ENCODE measurements at places on chromosomes 6 and 20.
A peak's percentile ranks its signal among the peaks of the same experiment; 100 is the strongest.

DNA sequence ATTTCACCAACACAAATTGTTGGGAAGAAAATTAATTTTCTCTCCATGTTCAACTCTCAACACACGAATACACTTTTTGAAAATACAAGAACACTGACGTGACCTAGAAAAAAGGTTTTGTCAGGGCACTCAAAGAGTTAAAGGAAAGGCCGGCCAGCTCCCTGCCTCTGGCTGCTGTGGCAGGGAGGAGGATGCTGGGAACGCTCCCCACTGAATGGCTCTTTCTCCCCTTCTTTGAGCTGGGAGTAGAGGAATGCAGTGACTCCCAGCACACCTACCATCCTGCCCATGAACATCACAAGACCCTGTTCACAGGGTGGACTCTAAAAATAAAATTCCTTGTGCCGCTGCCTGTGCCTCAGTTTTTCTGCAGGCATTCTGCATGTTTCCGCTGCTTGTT, 47.0 kb downstream of the MAP3K5 start:
- DNase-seq, result no peak

DNA sequence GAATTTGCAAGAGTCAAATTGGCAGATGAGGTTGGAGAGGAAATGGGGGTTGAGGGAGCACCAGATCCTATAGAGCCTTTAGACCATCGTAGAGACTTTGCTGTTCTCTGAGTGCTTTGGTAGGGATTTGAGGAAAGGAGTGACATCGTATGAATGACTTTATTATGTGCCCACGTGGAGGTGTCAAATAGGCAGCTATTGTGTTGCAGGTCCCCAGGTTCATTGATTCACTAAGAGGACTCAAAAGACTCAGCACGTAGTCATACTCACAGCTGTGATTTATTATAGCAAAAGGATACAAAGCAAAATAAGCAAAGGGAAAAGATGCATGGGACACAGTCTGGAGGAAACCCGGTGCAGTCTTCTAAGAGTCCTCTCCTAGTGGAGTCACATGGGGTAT, 2.2 kb downstream of the MTRES1 start:
- DNase-seq, result no peak

DNA sequence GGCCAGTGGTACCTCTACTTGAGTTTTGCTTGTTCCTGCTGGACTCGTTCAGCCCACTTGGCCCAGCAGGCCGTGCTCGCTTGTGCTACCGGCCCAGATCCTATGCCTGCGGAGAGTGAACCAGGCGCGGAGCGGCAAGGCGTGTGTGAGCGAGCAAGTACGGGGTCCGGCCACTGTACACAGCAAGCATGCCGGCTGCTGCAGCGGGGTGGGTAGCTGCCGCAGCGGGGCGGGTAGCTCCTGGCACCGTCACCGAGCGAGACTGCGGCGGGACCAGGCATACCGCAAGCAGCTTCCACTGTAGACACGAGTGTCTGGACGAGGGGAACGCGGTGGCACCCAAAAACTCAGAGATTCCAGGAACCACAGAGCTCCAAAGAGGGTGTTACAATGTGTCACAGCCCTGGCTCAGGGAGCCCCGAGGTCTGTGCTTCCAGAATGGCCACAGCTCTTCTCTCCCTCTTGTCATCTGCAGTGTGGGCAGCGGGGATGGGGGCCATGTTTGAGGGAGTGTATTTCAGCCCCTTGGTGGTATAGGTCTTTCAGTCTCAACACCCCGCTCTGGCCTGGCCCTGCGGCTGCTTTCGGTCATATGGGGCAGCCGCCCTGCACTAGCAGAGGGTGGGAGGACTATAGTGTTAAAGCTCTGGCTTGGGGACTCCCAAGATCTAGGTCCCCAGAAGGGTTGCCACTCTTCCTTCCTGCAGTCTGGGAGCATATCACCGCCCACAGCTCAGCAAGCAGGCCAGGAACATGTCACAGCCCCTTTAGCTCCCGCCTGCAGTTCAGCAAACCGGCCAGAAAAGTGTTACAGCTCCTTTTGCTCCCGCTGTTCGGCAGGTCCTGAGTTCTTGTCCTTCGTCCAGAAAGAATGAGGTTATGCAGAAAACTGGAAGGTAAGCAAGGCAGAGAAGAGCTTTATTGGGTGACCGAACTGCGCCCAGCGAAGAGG, 6.1 kb upstream of the RWDD1 start:
- peak; percentile 52 for DNase-seq

DNA sequence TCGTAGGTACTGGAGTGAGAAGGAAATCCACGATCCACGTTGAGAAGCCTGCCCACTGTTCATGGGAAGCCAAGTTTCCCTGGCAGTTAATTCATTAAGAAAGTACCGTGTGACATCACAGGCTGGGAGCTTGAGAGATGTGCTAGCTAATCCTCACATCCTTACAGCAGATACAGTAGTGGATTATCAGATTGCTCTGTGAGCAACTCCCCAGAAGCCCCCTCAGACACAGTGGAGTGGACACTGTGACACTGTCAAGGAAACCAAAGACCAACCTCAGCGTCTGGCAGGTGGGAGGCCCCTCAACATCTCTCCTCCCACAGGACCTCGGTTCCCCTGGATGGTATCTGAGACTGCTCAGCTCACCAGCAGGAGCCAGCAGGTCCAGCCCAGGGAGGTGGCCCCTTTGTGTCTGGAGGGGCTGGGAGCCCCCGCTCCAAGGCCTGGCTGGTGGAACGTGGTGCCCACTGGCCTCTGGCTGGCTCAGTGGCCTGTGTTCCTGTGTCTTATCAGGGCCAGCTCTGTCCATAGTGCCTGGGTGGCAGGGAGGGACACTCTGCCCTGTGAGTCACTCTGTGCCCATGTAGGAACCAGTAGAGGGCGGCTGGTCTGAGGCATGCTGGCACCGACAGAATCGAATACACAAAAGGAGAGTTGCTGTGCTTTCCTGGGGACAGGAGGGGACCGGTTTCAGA, 7.2 kb downstream of the PYGB start:
- DNase-seq, result no peak

GRCh38 chr6:165222315-165223025, 86.9 kb downstream of the C6orf118 start:
- DNase-seq, result no peak

DNA sequence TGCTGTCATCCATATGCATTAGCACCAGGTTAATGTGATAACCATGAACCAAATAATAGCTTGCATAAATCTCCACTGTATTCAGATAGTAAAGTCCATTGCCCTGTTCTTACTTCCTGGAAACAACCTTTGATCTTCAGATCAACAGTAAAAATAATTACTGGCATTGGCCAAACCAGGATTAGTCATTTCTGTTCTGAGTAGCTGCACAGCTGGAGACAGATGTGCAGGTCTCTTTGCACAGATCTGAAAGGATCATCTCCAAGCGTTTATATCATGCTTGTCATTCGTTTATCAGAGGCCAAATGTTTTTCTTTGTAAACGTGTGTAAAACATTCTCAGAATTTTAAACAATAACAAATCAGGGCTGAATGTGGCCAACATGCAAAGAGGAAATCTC, 134.4 kb upstream of the HMGCLL1 start:
- DNase-seq, result no peak

DNA sequence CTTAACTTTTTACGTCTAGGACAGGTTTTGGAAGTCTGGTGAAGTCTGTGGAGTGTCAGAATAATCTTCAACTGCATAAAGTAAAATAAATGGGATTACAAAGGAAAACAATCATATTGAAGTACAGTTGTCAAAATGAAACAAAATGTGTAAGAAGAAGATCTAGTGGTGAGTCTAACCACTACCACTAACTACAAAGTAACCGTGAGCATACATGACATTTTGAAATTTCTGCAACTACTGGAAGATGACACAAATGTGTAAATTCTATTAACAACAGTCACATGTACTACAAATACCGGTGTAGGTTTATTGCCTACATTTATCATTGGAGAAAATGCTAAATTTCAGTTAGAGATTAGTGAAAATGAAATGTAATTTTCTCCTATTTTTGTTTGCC, 29.7 kb downstream of the VPS52 start:
- DNase-seq, result no peak

GRCh38 chr6:136160250-136160649, 89.9 kb downstream of the MTFR2 start:
- DNase-seq, result no peak

DNA sequence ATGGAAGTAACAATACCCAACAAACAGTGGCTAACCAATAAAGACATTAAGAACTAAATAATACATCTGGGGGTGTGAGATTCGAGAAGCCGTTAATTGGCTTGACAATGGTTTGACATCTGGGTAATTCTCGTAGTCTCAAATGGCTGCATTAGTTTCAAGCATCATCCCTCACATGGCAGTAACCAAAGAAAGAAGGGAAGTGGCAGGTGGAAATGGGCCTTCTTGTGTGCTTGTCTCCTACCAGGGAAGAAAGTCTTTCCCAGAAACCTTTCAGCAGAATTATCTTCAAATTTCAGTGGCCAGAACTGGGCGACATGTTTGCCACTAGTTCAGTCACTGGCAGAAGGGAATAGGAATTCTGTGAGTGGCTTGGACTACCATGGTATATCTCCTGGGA, 10.4 kb downstream of the STK4 start:
- no peak for DNase-seq

DNA sequence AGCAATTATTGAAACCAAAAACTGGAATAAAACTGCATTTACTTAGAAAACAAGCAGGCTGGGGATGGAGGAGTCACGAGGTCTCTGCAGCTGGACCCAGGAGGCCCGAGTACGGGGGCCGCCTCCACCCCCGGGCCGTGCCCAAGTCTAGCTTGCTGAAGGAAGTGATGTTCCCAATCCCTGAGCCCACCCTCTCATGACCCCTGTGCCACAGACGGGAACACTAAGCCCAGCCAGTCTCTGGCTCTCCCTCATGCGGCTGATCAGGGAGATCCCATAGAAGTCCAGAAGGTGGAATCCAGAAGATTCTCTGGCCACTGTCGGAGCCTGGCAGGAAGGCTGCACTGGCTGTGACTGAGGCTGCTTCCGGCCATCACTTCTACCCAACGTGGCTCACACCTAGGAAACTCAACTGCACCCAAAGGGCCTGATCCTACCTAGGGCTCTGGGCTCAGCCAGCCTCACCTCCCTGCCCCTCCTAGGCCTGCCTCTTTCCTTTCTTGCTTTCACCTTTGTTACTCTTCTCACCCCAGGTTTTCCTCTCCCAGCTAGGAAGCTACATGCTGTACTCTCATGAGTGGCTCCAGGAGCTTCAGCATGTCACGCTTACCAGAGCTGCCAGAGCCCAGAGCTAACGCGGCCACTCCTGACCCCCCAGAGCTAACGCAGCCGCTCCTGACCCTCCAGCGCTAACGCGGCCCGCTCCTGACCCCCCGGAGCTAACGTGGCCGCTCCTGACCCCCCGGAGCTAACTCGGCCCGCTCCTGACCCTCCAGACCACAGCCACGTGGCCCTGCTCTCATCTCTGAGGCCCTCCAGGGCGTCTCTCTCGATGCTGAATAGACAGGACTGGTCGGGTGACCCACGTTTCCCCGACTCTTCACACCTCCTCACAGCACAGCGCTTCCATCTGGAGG, 24.7 kb upstream of the HELZ2 start:
- DNase-seq, result no peak

- DNase-seq, result no peak
Observed at GRCh38 chr20:22931653-22932608, 103.2 kb upstream of the SSTR4 start.

DNA sequence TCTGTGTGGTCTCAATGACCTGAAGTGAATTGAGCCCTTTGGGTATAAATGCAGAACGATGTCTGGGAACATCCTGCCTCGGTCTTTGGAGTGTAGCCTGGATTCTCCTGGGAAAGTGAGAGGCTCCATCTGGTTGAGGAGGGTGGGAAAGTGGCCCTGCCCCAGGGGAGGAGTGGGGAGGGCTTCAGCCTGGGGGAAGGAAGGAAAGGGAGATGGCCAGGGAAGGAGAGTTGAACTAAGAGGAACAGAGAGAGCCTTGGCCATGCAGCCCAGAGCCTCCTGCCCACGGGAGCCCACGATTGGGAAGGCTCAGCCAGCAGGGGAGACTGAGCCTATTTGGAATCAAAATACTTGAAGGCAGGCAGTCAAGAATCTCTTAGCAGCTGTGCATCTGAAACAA, 2.3 kb upstream of the EPB41L1 start:
- DNase-seq, result peak; percentile 38

DNA sequence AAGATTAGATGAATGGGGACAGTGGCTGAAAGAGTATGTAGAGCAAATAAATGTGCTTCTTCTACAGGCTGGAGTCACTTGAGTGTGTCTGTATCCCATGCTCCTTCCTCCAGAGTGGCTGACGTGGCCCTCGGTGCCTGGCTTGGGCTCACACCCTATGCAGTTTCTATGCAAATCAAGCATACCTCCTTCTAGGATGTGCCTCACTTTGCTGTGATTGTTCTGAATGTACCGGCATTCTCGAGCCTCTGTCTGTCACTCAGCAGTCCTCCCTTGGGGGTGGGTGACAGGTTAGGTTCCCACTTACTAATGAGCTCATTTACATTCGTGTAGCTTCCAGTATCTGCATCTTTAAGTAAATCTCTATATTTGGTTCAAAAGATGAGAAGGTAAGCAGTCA, 55.1 kb upstream of the HDDC2 start:
- no peak for DNase-seq

DNA sequence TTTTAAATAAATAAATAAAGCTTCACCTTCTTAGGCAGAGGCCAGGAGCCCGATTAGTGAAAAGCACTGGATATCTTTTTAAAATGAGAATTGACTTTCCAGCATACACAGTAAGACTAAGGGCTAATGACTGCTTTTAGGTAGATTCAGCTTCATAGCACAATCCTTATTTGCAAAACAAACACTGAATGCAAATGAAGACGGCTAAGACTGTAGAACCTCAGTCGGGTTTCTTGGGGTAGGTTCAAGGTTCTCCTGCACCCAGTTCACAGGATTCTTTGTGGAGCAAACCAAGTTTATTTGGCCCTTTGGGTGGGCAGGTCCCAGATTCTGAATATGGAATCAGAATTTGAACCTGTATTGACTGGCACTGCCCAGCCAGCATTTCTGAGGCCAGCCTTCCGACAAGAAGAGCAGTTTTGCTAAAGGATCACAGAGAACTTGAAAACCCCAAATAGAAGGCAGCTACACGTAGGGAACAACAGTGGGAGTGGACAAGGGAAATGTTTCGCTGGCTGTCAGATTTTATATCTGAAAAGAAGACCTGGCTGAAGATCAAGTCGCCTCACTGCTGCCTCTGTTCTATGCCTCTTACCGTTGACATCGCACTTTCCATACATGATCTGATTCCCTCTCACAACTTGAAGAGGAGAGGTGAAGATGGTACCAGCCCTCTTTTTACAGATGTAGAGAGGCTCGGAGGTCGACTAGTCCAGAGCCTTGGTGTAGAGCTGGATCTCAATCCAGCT, 8.2 kb downstream of the TRERF1 start:
- DNase-seq, result no peak

DNA sequence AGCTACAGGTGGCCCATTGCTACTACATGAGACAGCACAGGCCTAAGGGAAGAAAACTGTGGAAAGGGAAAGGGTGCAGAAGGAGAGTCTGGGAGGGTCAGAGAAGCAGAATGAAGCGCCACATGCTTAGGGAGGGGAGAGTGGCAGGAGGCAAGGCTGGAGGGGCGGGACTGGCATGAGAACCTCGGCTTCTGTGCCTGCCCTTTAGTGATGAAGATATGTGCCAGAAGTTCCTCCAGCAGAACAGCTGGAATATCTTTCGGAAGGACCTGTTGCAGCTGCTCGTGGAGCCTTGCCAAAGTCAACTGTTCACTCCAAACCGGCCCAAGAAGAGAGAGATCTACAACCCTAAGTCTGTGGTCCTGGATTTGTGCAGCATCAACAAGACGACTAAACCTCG, 61.8 kb downstream of the CNBD2 start:
- DNase-seq, result no peak

- DNase-seq, result no peak
Observed at GRCh38 chr20:1308067-1308701, 20.8 kb downstream of the SDCBP2 start.

GRCh38 chr6:39706819-39707335, 18.3 kb downstream of the KIF6 start:
- DNase-seq, result no peak

- no peak for DNase-seq
Observed at GRCh38 chr6:452301-453067, 60.9 kb downstream of the IRF4 start.

Measured in EH (cell line).